ENCODE measurements at places on chromosomes 6 and 20. TPM values are rescaled to one million over a fixed set of nuclear protein-coding genes. Genes with fewer than 3 reads are reported as not detected.

The SRC gene
- total RNA-seq, result 3.6 TPM

The GSTA3 gene
- total RNA-seq, result not detected

The METTL24 gene
- not detected for total RNA-seq

DNA sequence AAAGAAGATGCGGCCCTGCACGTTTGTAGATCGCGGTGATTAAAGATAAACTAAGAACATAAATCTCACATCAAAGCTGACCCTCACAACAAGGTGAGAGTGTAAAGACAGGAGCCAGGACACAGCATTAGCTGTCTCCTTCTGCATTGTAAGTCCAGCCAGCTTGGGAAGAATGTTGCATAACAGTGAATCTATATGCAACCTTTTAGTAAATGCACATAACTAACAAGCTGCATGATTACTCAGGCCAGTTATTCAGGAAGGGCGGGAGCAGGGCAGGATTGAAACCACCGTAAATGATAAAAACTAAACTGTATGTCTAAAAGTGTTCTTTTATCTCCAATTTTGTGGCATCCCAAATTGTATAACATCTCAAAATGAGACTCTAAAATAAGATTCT, 57.1 kb downstream of the POPDC3 start:
- no peaks in the 10 kb centered on the region for H3K4me1 ChIP-seq
- no peak for DNase-seq
- no peak overlapping the region for H3K27ac ChIP-seq
- peaks cover 20% of the 10 kb centered on the region for H3K27me3 ChIP-seq
- no peaks in the 10 kb centered on the region for H3K36me3 ChIP-seq

DNA sequence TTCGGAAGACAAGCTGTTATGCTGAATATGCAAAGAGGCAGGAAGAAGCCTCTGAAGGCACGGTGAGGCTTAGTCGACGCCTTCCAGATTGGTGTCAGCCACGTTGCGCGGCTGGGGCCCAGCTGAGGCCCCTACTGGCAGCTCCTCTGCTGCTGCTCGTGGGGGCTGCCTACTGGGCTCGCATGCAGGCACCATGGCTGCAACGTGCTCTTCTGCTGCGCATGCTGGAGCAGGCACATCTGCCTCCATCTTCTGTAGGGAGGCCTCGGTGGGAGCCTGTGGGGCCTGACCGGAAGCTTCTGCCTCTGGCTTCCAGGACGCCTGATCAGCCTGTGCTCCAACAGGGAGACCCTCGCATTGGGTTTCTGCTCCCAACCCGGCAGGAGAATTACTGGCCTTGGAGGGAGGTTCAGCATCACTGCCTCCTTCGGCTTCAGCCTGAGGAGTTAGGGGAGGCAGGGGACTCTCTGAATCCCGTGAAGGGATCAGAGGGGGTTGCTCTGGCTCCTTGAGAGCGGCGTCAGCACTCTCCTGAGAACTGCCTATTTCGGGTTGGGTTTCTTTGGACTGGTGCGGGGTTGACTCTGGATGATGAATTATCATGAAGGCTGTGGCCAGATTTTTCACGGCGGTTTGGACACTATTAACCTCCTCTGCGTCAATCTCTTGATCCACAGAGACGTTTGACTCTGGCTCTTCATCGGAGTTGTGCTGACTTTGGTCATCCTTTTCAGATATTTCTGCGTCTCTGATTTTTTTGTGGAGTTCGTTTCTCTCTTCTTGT, 49.1 kb downstream of the TXLNB start:
- DNase-seq, result peak; percentile 48
- H3K27ac ChIP-seq, result no peak overlapping the region
- no peak overlapping the region for H3K4me3 ChIP-seq
- H3K4me1 ChIP-seq, result peaks cover 9% of the 10 kb centered on the region
- H3K27me3 ChIP-seq, result no peaks in the 10 kb centered on the region

DNA sequence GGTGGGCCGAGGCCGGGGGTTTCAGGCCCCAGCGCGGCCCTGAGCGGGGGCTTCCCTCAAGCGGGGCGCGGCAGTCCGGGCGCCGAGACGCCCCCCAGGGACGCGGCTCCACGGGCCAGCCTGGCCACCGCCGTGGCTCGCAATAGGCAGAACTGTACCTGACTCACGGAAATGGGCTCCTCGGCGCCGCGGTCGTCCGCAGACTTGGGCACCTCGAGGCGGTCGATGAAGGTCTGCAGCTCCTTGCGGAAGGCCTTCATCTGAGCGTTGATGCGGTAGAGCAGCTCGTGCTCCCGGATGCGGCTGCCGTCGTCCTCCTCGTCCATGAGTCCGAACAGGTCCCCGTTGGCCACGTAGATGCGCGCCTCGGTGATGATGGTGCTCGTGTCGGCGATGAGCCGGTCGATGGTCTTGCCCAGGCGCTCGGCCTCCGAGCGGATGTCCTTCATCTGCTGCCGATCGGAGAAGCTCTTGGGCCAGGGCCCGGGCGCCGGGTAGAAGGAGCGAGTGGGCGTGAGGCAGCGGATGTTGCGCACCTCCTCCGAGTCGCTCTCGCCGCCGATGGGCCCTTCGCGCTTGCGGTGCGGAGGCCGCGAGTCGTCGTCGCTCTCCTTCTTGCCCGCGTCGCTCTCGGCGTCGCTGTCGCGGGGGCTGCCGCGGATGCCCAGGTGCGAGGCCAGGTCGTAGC, 16.1 kb upstream of the KIAA0408 start:
- DNase-seq, result no peak
- H3K4me1 ChIP-seq, result peaks cover 3% of the 10 kb centered on the region
- no peaks in the 10 kb centered on the region for H3K27me3 ChIP-seq
- H3K36me3 ChIP-seq, result peaks cover 41% of the 10 kb centered on the region
- H3K27ac ChIP-seq, result no peak overlapping the region

DNA sequence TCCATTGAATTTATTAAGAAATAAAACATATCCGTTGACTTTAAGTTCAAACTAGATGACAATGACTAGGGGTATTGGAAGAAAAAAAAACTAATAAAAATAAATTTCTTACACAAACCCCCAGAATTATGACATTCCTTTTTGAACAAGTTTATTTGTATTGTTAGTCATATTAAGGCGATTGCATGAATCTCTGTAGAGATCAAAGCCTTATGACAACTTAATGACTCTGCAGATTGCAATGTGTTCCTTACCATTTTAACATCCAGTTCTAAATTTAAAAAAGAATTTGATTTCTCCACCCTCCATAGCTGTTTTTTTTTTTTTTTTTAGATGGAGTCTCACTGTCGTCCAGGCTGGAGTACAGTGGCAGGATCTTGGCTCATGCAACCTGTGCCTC, 189.8 kb upstream of the CEP162 start:
- DNase-seq, result no peak
- no peaks in the 10 kb centered on the region for H3K36me3 ChIP-seq
- H3K27ac ChIP-seq, result no peak overlapping the region
- H3K27me3 ChIP-seq, result peaks cover 5% of the 10 kb centered on the region
- no peak overlapping the region for H3K4me3 ChIP-seq
- H3K4me1 ChIP-seq, result no peaks in the 10 kb centered on the region

GRCh38 chr20:45017857-45018256, 51.5 kb downstream of the STK4 start:
- no peak for DNase-seq
- peaks cover 52% of the 10 kb centered on the region for H3K36me3 ChIP-seq
- H3K4me3 ChIP-seq, result no peak overlapping the region
- no peak overlapping the region for H3K27ac ChIP-seq
- no peaks in the 10 kb centered on the region for H3K27me3 ChIP-seq

- DNase-seq, result no peak
- H3K27ac ChIP-seq, result no peak overlapping the region
- no peaks in the 10 kb centered on the region for H3K27me3 ChIP-seq
- H3K36me3 ChIP-seq, result no peaks in the 10 kb centered on the region
Measured at GRCh38 chr6:15230827-15231226, 15.0 kb upstream of the JARID2 start.

Measured in activated CD4-positive, alpha-beta T cell treated with anti-CD3 and anti-CD28 coated beads, Interleukin-2, amount 10 ng/mL, durations not matched to agents 24 days and 14 days (primary cell).